ENCODE measurements at places on chromosomes 5 and 9.

GRCh38 chr9:86304236-86304730, 21.9 kb upstream of the ISCA1 start:
- DNase-seq = no peak

DNA sequence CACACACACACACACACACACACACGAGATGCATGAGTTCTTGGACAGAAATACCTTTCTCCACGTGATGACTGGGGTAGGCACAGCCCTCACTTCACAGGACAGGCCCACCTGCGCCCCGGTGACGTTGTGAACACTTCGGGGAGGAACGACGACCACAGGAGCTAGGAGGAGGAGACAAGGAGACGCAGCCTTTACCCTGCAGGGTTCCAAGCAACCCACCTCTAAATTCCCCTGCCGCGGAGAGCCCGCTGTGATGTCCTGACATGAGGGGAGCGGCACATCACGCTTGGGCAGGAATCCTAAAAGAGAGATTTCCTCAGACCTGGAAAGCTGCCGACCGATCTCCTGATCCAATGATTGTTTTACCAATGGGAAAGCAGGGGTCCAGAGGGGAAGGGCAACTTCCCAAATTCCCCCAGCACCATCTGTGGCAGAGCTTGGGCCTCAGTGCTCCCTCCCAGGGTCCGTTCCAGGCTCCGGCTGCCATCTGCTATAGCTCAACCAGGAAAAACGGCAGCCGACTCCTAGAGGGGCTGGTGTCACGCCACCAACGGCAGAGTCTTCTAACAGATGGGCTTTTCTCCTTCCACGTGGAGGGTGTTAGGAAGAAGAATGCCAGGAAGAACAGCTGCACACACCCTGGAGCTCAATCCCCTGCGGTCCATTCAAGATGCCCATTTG, 10.1 kb downstream of the IGFBPL1 start:
- no peak for DNase-seq

DNA sequence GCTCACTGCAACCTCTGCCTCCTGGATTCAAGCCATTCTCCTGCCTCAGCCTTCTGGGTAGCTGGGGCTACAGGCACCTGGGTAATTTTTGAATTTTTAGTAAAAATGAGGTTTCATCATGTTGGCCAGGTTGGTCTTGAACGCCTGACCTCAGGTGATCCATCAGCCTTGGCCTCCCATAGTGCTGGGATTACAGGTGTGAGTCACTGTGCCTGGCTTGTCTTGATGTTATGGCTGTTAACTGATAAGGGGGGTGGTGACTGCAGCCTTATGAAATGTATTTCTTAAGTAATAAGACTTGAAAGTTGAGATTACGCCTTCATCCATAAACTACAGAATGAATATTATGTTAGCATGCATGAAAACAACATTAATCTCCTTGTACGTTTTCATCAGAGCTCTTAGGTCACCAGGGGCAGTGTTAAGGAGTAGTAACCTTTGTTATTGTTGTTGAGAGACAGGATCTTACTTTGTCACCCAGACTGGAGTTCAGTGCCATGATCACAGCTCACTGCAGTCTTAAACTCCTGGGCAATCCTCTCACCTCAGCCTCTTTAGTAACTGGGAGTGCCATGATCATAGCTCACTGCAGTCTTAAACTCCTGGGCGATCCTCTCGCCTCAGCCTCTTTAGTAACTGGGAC, 148.3 kb downstream of the ATP10B start:
- DNase-seq = no peak

DNA sequence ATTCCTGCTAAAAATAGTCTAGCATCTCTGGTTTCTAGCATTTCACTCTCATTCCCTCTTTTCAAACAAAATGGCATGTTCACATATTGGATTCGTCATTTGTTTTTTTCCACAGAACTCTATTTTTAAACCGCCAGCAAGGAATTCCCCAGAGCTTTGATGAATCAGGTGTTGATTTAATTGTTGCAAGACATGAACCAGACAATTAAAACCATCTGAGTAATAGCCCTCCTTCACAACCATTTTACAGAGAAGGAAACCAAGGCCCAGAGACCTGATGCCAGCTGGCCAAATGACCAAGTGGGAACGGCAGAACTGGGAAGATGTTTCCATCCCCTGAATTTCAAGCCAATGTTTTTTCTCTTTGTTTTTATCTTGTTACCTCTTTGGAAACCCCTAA, 167.0 kb downstream of the CAAP1 start:
- DNase-seq = no peak

DNA sequence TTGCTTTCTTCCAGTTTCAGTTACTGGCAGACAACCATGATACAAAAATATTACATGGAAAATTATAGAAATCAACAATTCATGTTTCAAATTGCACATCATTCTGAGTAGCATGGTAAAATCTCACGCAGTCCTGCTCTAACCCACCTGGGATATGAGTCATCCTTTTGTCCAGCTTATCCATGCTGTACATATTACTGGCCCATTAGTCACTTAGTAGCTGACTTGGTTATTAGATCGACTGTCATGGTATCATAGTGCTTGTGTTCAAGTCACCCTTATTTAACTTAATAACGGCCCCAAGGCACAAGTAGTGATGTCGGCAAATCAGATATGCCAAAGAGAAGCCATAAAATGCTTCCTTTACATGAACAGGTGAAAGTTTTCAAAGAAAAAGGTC, 41.2 kb downstream of the NADK2 start:
- DNase-seq = no peak

- DNase-seq = no peak
These were observed 65.5 kb downstream of the EBF1 start for GRCh38 chr5:159034083-159034824.

- no peak for DNase-seq
These were observed 569 bp downstream of the CAMK4 start for GRCh38 chr5:111224561-111225345.

DNA sequence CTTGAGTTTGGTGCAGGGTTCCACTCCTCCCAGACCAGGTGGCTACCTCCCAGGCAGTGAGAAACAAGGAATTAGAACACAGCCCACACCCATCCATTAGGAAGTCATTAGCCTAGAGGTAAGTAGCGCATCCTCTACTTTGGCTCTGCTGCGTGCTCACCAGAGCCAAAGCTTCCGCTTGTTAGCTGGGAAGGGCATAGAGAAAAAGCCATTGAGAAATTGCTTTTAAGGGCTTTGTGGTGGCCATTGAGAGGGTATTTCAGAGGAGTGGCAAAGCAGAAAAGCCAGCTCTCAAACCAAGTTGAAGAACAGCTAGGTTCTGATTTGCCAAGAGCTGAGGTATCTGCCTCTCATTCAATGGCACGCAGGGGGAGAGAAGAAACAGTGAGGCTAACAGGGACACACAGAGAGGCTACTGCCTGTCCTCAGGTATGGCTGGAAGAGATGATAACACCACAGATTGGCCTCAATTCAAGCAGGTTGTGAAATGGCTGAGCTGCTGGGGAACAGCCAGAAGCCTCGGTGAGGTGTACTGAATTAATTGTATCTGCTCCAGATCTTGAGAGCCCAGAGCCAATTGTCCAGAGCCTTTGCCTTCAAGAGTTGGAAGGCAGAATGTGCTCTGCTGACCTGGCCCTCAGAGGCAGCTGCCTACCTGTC, 119.4 kb downstream of the NTRK2 start:
- DNase-seq = no peak

- DNase-seq = no peak
These were observed 17.2 kb downstream of the PAM start for GRCh38 chr5:102772273-102772672.

All from omental fat pad (tissue), 4 donors.